ENCODE measurements at places on chromosomes 12 and 14. TPM values are rescaled to one million over a fixed set of nuclear protein-coding genes. Genes with fewer than 3 reads are reported as not detected.

Gene RFX4
- not detected for total RNA-seq

Gene KRT6B
- not detected for total RNA-seq

Gene LIN7A
- total RNA-seq, result 0.19 TPM

Gene RBP5
- total RNA-seq, result not detected

Gene CMA1
- total RNA-seq, result not detected

Gene PRB2
- total RNA-seq, result not detected

Gene SLC4A8
- 2.5 TPM for total RNA-seq

Gene SPATS2
- 61.0 TPM for total RNA-seq

Gene CFAP73
- not detected for total RNA-seq

Gene CLEC4E
- total RNA-seq, result not detected

Gene CREBL2
- 26.3 TPM for total RNA-seq

Gene PMCH
- 0.76 TPM for total RNA-seq

Gene INSM2
- not detected for total RNA-seq

Gene CCDC198
- not detected for total RNA-seq

Gene GPR162
- 3.4 TPM for total RNA-seq

Gene MYBPC1
- not detected for total RNA-seq

Gene FGF6
- total RNA-seq, result not detected

Gene LAG3
- 0.33 TPM for total RNA-seq

Gene BHLHE41
- 0.67 TPM for total RNA-seq

Gene C12orf54
- not detected for total RNA-seq

Gene SLC5A8
- total RNA-seq, result not detected

Gene FANCM
- total RNA-seq, result 15.0 TPM

Gene KRT8
- 12.5 TPM for total RNA-seq

Gene CCDC184
- 0.10 TPM for total RNA-seq

Gene TSHR
- total RNA-seq, result not detected

Gene C12orf60
- total RNA-seq, result 2.2 TPM

Gene ASB8
- 25.2 TPM for total RNA-seq

Gene MSI1
- total RNA-seq, result not detected

Gene SLC41A2
- 4.6 TPM for total RNA-seq

Gene NKX2-1
- not detected for total RNA-seq

Gene BCL2L14
- not detected for total RNA-seq

Gene OAS1
- total RNA-seq, result 7.5 TPM

Gene STON2
- 3.6 TPM for total RNA-seq

Gene SALL2
- total RNA-seq, result 0.98 TPM

Gene FITM1
- total RNA-seq, result not detected

Gene PTHLH
- 0.86 TPM for total RNA-seq

Gene MANSC4
- total RNA-seq, result not detected

Gene LHX5
- total RNA-seq, result not detected

Gene OR6C76
- not detected for total RNA-seq

Gene CEP170B
- total RNA-seq, result 26.4 TPM

Gene CCDC196
- not detected for total RNA-seq

Gene OTOGL
- total RNA-seq, result 1.5 TPM

Gene PTGER2
- not detected for total RNA-seq

Gene OTX2
- not detected for total RNA-seq

Measured in vein endothelial cell (primary cell).